ENCODE measurements at places on chromosomes 11 and 22.

DNA sequence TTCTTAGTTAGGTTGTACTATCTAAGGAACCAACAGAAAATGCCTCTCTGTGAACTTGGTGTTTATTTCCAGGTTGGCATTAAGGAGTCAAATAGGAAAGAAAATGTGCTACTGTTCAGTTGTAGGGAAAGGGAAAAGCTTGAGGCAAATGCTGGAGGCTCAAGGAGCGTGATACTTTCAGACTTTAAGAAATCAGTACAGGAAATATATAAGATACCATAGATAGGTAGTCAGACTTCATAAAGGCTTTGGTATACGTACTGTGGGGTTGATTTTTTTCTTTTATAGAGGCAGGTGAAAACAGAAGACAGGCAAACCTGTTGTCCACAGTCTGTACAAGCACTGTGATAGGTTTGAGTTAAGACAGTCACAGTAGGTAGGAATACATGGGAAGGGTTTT lies 30.8 kb downstream of the EP300 start:
- DNase-seq = no peak

DNA sequence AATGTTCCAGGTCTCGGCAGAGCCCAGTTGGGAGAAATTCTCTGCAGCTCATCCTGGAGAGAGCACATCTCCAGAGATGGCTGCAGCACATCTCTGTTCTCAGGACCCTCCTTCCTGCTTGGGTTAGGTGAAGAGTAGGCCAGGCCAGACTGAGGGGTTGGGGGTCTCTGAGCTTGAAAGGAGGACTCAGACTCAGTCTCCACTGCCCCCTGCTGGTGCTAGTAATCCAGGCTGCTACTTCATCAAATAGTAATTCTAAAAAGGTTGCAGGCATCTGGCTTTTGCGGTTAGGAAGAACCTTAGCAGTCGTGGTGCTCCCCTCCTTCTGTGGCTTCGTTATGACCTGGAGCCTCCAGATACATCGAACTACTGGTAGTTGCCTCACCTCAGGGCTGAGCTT lies 9.7 kb downstream of the TUB start:
- no peak for DNase-seq

- no peak for DNase-seq
Measured at GRCh38 chr11:75268626-75269366, 28.2 kb downstream of the TPBGL start.

DNA sequence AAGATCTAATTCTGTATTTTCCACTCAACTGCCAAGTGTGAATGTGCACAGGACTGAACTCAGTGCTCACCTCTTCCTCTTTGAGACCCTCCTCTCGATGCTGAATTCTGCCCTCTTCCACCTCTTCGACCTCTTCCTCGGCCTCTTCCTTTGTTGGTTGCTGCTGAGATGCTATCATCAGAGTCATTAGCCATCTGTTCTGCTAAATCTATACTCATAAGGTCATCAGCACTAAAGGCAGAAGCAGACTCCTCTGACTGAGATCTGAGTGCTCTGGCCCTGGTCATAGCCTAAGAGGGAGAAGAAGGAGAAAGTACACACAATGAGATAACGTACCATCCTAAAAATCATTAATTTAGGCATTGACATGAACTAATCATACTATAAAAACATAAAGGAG lies 45.9 kb upstream of the GPR83 start:
- no peak for DNase-seq

DNA sequence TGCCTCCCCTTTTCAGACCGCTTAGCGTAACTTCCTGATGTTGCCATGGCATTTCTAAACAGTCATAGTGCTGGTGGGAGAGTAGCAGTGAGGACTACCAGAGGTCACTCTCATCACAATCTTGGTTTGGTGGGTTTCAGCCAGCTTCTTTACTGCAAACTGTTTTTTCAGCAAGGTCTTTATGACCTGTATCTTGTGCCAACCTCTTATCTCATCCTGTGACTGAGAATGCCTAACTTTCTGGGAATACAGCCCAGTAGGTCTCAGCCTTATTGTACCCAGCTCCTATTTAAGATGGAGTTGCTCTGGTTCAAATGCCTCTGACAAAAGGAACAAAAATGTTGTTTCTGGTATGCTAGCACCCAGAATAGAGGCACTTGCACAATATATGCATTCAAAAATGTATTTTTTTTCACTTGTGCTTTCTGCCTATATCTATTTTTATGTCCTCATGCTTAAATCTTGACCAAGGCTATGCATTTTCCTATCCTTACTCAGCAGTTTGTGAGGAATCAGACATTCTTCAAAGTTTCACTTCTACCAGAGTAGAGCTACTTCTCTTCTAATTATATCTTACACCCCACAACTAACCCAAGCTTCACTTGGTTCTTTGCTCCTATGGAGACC lies 16.1 kb upstream of the OR51M1 start:
- DNase-seq = no peak

DNA sequence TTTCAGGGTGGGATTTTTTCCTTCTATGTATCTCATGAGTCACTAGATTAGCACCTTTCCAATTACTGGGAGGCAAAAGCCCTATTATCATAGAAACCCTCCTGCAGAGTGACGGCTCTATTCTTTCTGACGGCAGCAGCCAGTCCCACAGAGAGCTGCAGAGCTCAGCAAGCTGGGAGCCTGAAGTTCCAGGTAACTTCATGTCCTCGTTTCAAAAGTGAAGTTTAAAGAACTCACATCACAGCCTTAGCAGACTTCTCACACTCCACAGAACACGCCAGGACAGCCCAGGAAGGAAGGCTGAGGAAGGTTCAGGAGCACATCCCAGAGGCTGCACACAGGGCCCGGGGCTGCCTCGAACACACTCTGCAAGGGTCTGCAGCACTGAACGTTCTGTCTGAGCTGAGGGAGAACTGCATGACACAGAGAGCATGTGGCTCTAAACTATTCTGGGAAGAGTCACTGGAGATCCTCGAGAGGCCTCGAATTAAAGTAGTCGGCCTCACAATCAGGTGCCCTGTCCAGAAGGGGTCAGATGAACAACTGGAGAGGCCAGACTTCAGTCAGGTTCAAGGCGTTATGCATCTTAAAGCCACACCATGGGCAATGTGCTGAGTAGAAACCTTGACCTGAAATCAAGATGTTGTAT lies 104.2 kb upstream of the DRD2 start:
- no peak for DNase-seq

DNA sequence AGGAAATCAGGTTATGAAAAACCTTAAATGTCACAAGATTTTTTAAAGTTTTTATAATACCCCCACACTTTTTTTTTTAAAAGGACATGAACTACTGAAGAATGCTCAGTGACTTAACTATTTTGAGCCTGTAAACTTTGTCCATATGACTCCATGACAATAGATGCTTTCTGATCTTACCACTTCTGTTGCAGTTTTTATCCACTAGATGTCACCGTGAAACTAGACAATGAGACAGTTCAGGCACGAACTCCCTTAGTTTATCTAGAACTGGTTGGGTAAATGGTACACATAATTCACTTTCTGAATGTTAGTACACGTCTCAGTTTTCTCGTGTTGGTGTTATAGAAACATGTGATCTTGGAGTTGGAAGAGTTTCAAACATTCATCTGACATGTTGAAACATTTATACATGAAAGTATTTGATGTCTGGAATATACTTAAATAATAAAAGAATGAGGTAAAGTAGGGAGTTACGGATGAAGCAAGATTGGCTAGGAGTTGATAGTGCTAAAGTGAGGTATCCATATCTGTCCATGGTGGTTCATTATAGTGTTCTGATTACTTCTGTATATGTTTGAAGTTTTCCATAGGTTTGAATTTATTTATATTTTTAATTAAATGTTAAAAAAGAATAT lies 8.1 kb downstream of the CCDC15 start:
- peak; percentile 19 for DNase-seq

- no peak for DNase-seq
Measured at GRCh38 chr11:66919923-66920322, 38.3 kb downstream of the PC start.

DNA sequence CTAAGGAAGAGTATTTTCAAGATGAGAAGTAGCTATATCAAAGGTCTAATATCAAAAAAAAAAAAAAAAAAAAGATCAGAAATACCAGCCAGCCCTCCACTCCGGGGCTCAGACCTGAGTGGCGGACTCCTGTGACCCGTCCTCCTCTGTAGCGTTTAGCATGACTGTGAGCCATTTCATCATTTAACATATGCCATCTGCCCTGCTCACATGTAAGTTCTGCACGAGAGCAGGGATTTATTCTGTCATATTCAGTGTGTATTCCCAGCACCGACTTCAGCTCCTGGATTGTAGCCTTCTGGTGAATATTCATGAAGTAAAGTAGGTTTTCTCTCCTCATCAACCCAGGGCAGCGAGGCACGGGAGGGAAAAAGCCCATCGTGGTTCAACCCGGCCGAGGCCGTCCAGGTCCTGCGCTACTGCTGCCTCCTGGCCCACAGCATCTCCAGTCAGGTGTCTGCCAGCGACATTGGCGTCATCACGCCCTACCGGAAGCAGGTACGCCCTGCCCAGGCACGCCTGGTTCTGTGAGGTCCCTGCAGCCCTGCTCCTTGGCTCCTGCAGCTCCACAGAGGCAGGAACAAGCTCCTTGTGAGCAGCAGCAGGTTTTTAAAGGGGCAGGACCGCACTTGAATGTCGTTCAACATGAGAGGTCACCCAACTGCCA lies 12.7 kb upstream of the PANX2 start:
- no peak for DNase-seq

GRCh38 chr22:35783943-35784614 lies 66.4 kb downstream of the APOL5 start:
- DNase-seq = no peak

- no peak for DNase-seq
Measured at GRCh38 chr11:66130978-66131377, 60.9 kb downstream of the PACS1 start.

DNA sequence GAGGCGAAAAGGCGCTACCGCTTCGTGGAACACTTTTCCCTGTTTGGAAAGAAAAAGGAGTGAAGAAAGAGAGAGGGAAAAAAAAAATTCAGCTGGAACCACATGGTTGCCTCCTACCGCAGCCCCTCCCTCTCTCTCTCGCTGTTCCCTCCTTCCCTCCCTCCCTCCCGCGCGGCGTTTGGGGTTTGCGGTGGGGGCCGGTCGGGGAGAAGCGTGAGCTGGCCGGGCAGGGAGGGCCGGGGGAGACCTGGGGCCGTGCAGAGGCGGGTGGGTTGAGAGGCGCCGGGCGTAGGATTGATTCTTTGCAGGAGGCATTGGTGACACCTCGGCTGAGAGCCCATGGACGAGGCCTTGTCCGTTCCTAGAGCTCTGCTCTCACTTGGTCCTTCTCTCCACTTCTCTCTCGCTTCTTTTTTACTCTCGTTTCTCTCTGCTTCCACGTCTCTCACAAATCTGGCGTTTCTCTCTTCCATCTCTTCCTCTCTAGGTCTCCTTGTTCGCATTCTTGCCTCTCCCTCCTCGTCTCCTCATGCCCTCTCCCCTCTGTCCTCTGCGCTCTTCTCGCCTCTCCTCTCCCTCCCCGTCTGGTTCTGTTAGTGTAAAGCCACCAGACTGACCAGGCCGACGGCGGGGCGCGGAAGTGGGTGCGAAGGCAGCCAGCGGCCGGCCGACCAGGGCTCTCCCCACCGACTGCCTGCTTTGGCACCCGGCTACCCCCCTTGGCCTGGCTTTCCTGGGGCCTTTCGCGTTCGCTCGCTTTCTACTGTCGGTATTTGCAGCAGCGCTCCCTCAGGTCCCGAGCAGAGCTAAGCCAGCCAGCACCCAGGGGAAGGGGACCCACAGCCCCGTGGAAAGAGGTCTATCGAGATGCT lies at the start of gene CLMP:
Gene CLMP (minus strand): TSS at position 61 of the 872 bp plus-strand sequence. CDS start 308 bp downstream, outside the sequence.
- DNase-seq = no peak

GRCh38 chr11:32032478-32032877 lies 58.4 kb upstream of the RCN1 start:
- no peak for DNase-seq

- DNase-seq = no peak
Measured at GRCh38 chr11:2178906-2179494, 7.4 kb upstream of the TH start.

DNA sequence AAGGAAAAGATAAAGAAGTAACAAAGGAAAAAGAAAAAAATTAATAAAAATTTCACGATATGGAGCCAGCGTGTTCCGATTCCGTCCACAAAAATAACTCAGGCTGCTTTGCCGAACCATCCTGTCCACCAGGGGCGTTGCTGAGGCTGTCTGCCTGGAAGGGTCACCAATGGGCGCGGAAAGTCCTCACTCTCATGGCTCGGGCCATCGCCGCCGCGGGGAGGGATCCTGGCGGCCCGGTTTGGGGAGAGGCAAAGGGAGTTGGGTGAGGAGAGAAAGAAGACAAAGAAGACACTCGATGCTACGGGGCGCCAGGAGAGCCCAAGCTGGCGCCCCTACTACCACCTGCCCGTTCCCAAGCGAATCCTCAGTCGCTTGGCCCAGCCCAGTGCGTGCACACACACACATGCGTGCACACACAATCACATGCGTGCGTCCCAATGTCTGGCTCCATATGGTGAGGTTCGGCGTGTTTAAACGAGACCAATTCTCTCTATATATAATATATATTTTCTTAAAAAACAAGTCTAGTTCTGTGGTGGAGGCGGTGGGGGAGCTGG lies 5.6 kb upstream of the PYGM start:
- DNase-seq = no peak

- no peak for DNase-seq
Measured at GRCh38 chr11:132062541-132062940, 692.1 kb downstream of the NTM start.

- no peak for DNase-seq
Measured at GRCh38 chr11:19077965-19078364, 17.4 kb upstream of the MRGPRX2 start.

DNA sequence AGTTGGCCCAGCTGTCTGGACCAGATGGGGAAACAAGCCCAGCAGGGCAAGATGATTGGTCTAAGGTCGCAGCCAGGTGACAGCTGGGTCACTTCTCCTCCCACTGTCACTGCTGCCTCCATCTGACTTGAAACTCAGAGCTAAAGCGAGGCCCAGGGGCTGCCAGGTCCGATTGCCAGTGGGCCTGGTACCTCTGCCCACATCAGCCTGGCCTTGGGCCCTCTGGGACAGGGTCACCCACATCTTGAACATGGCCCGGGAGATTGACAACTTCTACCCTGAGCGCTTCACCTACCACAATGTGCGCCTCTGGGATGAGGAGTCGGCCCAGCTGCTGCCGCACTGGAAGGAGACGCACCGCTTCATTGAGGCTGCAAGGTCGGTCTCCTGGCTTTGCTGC lies 5.8 kb downstream of the SSH3 start:
- DNase-seq = no peak

- DNase-seq = no peak
Measured at GRCh38 chr22:24117942-24118341, 63.3 kb upstream of the SUSD2 start.
